Endothelial cell (in vitro differentiated cells): ENCODE measurements at places on chromosomes 11 and 22. TPM values are rescaled to one million over a fixed set of nuclear protein-coding genes. Genes with fewer than 3 reads are reported as not detected.

- no peak for DNase-seq
These were observed 609 bp downstream of the MAPK11 start for GRCh38 chr22:50269573-50269969.

MMP8 gene
- not detected for total RNA-seq

- no peak for DNase-seq
These were observed 12.1 kb downstream of the MACROD1 start for GRCh38 chr11:64153812-64154211.

DNA sequence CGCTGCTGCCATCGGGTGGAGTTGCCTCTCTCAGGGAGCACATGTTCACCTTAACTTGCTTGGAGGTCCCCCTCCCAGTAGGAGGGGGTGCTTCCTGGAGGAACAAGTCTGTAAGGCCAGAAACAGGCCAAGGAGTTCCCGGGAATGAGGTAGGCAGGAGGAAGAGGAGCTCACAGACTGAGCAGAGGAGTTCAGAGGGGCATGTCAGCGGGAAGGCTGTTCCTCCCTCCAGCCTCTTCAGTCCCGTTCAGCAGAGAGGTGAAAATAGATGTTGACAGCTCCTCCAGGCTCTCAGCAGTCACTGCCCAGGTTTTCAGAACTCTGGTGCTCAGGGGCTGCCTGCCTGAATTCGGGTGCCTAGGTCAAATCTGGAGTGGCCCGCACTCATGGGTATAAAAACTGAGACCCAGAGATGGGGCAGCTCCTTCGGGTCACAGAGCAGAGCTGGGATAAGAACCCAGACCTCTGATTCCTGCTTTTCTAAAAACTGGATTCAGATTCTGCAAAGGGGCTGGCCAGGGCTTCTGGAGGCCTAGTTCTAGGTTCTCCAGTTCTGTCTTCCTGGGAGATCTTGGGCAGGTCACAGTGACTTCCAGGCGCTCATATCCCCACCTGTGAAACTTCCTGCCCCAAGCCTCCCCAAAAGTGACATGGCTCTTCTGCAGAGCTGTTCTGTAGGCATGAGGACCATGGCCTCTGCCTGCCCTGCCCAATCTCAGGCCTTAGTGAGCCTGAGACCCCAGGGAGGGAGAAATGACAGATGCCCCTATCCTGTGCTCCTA lies 18.3 kb downstream of the ATG16L2 start:
- DNase-seq: no peak

GRCh38 chr11:10058356-10058755 lies 235.7 kb downstream of the SBF2 start:
- no peak for DNase-seq

DNA sequence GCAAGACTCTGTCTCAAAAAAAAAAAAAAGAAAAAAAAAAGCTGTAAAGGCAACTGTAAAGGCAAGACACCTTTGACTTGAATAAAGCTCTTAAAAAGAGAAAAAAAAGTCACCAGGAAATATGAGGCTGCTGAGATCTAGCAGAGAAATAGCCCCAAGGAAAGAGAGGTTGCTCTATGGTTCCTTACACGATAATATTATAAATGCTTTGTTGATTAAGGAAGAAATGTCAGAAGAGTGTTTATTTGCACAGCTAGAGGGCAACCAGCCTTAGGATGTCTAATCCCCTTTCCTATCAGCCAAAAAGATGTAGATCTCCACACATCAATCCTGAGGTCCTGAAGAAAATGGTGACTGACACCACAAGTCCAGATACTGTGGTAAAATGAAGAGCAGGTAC lies 32.0 kb downstream of the RBFOX2 start:
- DNase-seq: no peak

DNA sequence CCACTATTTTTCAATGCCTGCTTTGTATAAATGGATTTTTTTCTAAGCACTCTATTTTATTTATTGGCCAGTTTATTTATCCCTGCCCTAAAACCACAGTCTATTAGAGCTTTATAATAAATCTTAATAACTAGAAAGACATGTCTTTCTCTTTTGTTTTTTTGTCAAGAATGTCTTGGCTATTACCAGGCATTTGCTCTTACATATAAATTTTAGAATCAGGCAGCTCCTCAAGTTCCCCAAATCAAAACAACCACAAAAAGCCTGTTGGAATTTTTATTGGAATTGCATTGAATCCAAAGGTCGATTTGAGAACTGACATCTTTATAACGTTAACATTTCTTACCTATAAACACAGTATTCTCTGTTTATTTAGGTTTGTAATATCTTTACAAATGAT lies 85.8 kb upstream of the SC5D start:
- no peak for DNase-seq

DNA sequence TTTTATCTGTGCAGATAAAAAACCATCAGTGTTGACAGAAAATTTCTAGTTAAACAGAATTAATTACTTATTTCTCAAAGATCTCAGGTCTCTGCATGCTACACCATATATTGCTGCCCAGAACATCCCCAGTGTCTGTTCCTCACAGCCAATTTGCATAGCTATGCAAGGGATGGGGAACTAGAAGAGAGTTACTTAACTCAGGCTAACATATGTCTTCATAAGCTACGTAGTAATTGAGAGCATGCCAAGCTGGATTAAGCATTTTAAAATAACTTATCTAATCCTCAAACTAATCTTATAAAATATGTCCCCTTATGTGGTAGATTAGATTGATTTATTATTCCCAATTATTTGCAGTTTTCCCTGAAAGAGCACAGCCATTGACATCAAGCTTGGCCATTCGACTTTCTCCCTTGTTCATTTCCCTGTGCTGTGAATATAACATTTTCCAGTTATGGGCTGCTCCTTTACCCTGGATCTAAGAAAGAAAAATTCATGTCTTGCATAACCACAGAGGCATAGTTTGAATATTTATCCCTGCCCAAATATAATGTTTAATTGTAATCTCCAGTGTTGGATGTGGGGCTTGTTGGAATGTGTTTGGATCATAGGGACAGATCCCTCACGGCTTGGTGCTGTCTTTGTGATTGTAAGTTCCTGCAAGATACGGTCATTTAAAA lies 69.1 kb downstream of the C11orf87 start:
- DNase-seq: no peak

GRCh38 chr11:127506647-127507046 lies 506.1 kb upstream of the KIRREL3 start:
- DNase-seq: no peak

DNA sequence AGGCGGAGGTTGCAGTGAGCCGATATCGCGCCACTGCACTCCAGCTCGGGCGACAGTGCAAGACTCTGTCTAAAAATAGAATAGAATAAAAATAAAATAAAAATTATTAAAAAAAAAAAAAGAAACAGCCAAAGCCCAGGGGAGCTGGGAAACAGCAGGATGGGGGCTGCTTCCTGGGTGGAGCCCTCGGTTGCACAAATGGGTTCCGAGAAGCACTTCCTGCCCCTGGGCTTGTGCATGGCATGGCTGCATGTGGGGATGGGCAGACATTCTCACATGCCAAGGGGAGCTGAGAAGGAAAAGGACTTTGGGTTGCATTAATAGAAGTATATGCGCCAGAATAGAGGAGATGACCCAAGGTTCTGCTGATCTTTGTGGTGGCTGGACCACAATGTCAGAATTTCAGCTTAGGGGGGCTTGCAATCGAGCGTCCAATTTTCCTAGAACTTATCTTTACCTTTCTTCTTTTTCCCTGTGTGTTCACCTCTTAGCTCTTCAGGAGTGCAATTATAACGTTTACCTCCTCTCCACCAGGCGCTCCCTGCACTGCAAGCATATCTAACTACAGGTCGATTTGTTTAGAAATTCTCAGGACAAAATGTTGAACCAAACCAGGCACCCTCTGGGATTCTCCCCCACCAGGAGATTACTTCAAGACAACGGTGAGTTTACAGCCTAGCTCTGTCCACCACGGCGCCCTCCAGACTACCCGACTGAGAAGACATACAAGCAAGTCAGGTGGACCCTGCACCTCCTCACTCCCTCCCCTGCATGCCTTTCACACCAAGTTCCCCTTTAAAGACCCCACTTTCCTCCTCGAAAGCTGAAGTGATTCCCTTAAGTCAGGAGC lies 53.2 kb downstream of the SHISAL1 start:
- DNase-seq: no peak

DNA sequence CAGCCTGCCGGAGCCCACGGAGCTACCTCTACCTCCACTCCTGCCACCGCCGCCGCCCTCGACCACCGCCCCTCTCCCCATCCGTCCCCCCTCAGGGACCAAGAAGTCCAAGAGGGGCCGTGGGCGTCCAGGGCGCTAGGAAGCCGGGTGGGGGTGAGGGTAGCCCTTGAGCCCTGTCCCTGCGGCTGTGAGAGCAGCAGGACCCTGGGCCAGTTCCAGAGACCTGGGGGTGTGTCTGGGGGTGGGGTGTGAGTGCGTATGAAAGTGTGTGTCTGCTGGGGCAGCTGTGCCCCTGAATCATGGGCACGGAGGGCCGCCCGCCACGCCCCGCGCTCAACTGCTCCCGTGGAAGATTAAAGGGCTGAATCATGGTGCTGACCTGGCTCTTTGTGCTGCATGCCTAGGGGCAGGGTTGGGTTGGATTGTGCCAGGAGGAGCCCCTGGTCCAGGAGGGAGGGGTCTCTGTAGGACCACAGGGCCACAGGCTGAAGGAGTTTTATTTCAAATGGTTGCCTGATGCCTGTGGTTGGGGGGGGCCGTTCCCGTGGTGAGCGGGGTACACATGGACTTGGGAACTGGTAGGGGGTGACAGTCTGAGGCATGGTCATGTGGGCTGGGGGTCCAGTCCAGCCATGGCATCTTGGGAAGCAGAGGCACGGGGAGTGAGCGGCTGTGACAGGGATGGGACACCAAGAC lies 2.3 kb downstream of the PTPRCAP start:
- DNase-seq: no peak

GRCh38 chr11:32131321-32131720 lies 40.4 kb downstream of the RCN1 start:
- no peak for DNase-seq

CHEK2 gene
- 11.2 TPM for total RNA-seq

FGF19 gene
- total RNA-seq: not detected

DNA sequence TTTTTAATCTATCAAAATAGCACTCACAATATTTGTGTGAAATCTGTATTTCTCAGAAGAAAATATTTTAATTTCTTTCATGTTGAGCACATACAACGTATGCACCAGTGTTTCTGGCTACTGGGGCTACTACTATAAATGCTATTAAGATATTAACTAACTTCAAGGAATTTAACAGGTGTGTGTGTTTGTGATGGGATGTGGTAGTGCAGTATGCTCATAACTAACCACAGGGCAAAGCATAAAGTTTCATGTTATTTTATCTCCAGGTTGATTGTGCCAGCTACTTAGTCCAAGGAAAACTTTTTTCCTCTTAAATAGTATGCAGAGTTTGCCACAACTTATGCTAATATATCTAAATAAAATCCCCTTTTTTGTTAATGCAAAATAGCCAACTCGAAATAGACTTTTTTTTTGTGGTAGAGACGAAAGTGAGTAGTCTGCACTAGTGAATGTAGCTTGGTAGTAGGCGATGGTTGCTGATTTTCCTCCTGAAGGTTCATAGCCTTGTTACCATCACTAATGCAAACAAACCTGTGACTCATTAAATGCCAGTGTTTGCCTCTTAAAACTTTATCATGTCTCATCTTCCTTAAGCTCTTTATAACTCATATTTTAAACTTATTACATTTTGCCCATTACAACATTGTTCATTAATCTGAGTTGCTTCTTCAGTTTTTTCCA lies 565.5 kb upstream of the ANO3 start:
- DNase-seq: no peak

UPK3A gene
- total RNA-seq: not detected

DNA sequence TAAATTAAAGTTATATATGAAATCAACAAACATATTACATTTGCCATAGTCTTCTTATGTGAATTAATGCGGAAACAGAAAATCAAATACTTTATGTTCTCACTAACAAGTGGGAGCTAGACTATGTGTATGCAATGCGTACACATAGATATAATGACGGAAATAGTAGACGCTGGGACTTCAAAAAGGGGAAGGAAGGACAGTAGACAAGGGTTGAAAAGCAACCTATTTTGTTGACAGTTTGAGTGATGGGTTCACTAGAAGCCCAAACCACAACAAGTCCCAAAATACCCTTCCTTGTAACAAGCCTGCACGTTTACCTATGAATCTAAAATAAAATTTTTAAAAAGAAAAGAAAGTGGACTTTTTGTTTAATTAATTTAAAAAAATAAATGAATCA lies 430.8 kb upstream of the CNTN5 start:
- DNase-seq: no peak

DNA sequence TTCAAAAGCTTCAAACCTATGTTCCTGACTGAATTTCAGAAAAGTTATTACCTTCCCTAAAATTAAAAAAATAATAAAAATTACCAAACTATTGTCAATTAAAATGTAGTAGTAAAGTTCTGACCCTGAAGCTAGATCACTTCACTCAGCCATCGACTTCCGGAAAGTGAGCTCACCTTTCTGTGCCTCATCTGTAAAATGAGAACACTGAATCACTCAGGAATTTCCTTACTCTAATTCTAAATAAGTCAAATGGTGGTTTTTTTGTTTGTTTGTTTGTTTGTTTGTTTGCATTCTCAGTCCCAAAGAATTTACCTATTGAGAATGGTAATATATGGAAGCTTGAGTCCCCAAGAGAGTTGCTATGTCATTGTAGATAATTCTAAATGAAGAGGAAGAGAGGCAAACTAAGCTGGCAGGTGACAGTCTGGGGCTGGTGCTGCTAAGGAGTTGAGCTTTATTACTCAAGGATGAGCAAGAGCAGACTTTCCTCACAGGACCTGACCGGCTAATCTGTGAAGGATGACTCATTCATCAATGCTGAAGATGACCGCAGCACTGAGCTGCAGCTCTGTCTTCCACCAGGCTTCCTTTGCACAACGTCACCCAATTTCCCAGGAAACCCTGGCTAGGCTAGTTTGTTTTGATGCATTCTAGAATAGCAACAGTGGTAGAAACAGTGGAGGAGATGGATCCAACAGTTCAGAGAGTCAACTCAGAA lies 248.8 kb downstream of the RAB38 start:
- DNase-seq: no peak

GRCh38 chr11:390175-390574 lies 3.8 kb upstream of the PKP3 start:
- DNase-seq: no peak

GRCh38 chr11:132286106-132286505 lies 915.7 kb downstream of the NTM start:
- no peak for DNase-seq

GRCh38 chr11:67211656-67212436 lies 54.4 kb upstream of the GRK2 start:
- DNase-seq: no peak

- peak; percentile 68 for DNase-seq
These were observed 829 bp upstream of the ZBED5 start for GRCh38 chr11:10858439-10859325.

DNA sequence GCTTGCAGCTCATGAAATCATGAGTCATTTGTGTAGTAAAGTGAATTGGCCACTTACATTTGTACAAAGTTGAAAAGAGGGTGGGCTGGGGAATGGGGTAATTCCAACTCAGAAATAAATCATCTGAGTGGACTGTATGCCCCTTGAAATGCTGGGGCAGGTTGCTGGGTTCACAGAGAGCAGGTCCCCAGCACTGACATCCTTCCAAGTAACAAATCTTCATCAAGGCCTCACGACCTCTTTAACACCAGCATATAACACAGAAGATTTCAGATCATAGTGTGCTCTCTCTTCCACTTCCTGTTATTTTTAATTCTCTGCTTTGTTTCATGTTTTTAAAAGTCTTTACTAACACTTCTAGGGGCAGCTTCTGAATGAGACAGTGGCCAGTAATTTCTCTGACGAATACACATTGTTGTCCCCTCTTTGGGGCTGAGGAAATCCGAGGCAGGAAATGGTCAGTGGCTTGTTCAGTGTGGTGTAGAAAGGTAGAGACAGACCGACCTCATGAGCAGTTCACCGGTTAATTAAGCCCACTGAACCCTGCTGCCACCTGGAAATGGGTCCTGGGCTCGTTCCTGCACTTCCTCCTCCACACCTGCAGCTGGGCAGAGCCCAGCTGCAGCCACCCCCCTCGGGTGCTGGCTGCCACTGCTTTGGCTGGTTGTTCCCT lies 127.7 kb downstream of the MAML2 start:
- DNase-seq: no peak
